Stimulated activated CD4-positive, alpha-beta T cell treated with anti-CD3 and anti-CD28 coated beads, Interleukin-4, amount 100 ng/mL, for 4 hours (primary cell): ENCODE measurements at places on chromosomes 1 and 21.

DNA sequence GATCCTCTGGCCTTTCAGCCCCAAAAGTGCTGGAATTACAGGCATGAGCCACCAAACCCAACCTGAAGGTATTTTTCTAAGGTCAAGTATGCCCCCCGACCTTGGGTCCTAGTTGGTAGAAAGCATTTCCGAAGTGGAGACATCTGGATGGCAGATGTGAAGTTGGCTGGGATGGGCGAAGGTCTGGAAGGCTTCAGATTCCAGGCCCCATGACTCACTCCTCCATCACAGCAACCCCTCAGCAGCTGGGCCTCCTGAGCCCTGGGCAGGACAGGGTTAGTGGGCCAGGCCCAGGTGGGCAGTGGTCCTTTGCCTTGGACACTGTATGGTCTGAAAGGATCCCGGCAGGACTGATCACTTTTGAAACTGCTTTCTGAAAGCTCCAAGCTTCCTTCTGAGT, 23.3 kb downstream of the NAV1 start:
- no peak for DNase-seq

GRCh38 chr1:224558904-224559303, 57.2 kb upstream of the CNIH3 start:
- no peak for DNase-seq

- DNase-seq = no peak
Observed at GRCh38 chr1:53557830-53558738, 98.9 kb downstream of the DMRTB1 start.

DNA sequence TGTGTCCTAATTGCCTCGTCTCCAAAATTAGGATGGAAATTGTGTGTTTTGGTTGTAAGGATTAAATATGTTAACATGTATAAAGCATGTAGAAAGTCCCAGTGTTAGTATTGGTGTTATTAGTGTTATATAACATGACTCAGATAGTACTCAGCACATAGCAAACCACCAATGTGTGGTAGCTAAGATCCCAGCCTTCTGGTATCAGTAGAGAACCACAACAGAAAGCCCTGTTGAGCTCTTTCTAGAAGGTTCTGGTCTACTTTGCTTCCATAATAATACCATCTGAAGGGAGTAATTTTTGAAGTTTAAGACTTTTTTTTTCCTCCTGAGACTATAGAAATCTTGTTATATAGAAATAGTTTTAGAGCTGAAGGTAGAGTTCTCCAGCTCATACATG, 259.3 kb upstream of the SGIP1 start:
- no peak for DNase-seq

- DNase-seq = no peak
Observed at GRCh38 chr1:17161137-17161740, 42.0 kb upstream of the PADI2 start.

GRCh38 chr1:118483245-118484006, 298.4 kb upstream of the SPAG17 start:
- DNase-seq = no peak

- DNase-seq = no peak
Observed at GRCh38 chr21:34946916-34947534, 102.1 kb downstream of the RUNX1 start.

GRCh38 chr1:92478393-92478792, 8.3 kb downstream of the GFI1 start:
- no peak for DNase-seq

- no peak for DNase-seq
Observed at GRCh38 chr1:18999359-18999758, 42.9 kb upstream of the IFFO2 start.

GRCh38 chr1:237717106-237717505, 173.6 kb downstream of the ZP4 start:
- DNase-seq = no peak

DNA sequence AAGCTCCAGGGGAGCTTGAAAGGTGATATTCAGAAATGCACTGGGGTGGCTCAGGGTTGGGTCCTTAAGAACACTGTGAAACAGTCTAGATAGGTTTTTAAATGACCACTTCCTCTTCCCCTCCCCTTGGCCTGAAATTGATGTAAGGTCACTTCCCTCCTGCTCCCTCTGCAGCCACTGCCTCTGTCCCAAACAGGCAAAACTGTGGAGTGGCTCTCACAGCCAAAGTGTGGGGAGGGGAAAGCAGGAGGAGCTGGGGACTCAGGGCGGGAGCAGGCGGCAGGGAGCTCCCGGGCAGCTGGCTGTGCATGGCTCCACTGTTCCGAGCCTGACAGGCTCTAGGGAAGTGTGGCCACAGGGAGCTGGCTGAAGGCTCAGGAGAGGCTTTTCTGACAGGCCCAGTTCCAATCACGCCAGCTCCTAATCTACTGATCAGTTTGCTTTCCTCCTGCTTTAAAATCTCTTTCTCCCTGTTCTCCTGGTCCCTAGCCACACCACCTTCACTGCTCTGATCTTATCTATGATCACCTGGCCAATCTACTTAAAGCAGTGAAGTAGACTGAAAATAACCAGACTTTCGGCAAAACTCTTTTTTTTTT, 5.1 kb upstream of the CSRP1 start:
- DNase-seq = no peak

DNA sequence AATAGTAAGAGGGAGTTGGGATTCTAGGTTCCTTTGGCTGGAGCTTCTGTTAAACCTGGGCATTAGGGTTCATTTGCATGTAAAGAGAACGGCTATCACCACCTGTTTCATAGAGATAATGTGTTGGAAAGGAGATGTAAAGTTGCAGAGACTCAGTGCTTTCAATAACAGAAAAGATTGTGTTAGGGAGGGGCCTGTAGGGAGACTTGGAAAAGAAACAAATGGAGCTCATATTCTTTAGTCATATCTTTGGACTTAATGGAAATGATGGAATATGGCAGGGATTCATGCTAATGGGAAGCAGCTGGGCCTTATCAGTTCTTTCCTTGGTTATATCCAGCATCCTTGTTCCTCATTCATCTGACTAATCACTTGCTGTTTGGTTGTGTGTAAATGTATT, 144.9 kb downstream of the CD247 start:
- DNase-seq = no peak

DNA sequence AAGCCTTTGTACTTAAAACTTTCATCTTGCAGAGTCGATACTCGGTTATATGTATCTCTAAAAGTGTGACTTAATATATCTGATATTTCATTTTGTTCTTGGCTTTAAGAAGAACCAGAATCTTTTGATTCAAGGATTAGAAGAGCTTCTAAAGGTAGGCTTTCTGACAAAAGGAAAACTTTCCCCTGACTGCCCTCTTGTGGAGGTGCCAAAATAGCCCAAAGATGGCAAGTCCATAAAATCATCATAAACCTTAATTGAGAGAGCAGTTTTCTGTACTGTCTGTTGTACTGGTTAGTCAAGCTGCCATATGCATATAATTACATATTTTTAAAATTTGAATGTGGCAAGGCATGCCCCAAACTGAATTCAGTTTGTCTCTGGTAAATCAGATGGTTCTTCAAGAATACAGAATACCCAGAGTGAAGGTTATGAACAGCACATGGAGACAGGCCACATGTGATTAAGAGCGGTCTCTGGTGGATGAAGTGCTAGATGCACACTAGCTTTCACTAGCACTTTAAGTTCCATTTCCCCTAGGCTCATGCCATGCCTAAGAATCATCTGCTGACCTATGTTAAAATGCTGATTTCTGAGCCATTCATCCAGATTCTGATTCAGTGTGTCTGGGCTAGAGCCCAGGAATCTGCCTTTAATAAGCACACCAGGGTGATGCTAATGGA, 27.7 kb upstream of the ELAVL4 start:
- no peak for DNase-seq

DNA sequence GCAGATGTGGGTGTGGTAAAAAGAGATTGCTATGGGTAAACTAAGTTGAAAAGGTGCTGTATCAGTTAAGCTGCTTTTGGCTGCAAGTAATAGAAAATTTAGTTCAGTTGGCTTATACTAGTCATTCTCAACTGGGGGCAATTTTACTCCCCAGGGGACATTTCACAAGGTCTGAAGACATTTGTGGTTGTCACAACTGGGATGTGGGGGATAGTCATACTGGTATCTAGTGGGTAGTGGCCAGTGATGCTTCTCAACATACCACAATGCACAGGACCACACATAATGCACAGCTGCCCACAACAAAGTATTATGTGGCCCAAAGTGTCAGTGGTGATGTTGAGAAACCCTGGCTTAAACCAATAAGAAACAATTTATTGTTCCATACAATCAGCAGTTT, 31.4 kb downstream of the SERTAD4 start:
- DNase-seq = no peak

DNA sequence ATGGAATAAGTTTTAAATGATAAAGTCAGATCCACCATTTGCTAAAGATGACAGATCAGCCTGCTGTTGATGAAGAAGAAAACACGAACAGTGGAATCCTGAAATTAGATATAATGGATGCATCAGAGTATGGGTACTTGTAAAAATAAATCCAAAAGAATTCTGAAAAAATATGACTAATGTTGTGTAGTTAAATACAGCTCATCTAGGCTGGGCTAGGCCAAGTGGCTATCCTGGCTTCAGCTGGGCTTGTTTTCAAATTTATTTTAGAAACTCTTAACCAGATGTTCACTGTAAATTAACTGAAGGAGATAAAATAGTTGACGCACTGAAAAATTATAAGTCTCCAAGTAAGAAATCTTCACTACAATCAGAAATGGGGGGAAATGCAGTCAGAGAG, 7.4 kb upstream of the RGS2 start:
- no peak for DNase-seq

DNA sequence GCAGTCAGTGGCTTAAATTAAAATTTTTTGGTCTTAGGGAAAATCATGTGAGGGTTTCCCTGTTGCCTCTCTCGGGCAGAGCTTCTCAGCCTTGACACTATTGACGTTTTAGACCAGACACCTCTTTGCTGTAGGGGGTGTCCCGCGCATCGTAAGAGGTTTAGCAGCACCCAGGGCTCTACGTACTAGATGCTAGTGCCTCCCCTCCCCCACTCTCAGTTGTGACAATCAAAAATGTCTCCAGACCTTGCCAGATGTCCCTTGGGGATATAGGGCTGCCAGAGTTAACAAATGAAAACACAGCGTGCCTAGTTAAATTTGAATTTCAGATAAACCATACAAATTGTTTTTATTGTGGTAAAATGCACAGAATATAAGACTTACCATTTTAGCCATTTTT, 293.3 kb downstream of the DISC1 start:
- no peak for DNase-seq

GRCh38 chr1:145901312-145902021, 8.4 kb downstream of the ITGA10 start:
- DNase-seq = no peak

- DNase-seq = no peak
Observed at GRCh38 chr1:234295068-234295467, 78.2 kb upstream of the COA6 start.

DNA sequence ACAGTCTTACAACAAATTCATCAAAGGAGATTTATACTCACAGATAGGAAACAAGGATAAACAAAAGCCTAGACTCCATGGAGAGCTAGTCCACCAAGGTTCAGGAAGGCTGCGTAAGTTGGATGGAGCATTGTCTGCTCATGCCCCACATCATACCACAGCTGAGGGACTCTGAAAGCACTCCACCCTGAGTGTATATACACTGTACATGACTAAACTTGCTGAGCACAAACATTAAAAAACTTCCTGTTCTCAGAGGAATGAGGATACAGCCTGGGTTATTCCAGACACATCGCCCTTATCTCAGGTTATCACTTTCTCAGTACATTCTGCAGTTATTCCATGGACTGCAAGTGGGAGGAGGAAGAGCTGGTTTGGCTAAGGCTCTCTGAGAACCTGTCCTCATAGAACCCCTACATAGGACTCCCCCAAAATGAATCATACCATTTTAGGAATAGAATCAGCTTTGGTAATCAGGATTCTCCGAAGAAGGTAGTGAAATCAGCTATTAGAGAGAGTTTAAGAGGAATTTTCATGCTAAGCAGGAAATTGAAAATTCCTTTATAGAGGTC, 58.0 kb upstream of the PRMT6 start:
- DNase-seq = no peak

DNA sequence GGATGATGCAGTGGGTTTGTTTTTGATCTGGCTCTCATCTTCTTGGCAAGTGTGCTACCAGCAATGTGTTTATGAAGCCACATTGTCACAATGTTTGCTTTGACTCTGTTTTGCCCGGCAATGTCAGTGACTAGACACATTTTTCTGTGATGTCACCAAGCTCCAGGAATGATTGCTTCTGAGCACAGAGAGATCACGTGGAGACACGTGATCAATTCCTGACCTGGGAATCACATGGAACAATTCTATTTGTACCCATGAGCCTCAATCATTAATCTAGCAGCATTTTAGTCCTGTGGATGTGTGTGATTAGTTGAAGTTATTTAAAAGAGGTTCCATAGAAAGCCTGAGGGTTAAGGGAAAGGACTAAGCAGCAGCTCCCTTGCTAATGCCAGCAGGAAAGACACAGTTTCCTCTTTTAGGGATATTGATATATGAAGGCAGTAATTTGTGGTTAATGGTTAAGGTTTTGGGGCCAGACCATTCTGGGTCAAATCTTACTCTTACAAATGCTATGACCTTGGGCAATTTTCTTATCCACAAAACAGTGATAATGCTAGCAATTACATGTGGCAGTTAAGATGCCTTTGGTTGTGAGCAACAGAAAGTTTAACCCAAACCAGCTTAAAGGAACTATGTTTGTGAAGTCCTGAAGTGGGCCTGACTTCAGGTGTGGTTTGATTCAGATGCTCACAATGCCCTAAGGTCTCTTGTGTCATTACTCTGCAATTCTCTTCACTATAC, 59.0 kb downstream of the FASLG start:
- no peak for DNase-seq
